ENCODE measurements at places on chromosomes 1 and 21.

DNA sequence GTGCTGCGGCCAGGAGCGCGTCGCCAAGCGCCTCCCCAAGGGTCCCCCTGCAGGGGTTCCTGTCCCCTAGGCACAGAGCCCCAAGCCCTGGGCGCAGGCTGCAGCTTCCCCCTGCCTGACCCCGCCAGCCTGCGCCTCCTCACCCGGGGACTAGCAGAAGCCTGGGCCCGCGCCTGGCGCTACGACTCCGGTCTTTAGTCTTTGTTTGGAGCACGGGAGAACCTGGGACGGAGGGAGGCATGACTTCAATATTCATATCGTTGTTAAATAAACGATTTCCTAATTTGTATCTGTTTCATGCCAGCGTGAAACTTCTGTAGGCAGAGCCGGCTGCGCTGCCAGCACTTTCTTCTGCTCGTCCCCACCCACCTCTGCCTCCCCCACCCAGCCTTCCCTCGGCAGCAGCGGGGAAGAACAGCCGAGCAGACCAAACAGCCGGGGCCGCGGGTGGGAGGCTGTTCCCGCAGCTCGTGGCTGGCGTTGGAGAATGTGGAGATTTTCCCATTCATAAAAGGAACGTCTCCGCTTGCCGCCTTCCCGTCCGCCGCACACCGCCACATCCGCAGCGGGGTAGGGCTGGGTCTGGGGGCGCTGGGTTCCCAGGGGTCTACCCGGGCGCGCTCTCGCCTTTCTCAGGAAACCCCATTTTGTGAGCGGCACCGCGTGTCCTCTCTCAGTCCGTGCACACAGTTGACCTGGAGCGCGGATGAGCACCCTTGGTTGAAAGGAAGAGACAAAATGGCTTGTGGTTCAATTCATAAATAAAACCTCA, 777 bp upstream of the TRIM67 start:
- no peak for DNase-seq

DNA sequence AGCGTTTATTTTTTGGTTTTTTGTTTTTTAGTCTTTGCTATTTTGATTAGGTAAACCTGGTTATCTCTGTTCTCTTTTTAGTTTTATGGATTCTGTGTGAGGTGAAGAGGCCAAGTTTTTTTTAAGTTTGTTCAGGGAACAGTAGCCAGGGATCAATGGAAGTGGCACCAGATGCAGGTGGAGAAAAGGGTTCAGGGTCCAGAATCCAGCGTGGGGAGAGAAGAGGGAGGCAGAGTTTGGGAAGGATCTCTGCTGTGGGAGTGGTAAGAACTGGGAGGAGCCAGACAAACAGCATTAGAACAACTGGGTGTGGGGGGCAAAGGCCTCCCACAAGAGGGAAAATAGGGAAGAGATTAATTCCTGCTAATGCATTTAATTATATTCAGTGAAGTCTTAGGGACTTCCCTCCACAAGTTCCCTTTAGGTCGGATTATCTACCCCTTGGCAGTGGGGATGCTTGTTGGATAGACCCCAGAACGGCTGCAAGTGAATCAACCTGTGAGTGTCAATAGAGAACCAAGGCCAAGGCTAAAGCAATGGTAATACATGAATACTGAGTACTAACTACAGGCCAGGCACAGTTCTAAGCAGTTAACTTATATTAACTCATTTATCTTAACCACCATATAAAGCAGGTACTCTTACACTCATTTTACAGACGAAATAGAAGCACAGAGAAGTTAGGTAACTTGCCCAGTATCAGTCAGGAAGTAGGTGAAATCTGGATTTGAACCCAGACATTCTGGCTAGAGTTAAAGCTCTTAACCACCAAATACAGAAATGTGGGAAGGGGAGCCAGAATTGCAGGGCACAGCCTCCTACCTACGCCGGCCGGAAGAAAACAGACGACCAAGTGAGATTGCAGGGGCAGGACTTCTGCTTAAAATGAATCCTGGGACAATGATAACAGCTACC, 498 bp downstream of the GNAT2 start:
- DNase-seq = no peak

DNA sequence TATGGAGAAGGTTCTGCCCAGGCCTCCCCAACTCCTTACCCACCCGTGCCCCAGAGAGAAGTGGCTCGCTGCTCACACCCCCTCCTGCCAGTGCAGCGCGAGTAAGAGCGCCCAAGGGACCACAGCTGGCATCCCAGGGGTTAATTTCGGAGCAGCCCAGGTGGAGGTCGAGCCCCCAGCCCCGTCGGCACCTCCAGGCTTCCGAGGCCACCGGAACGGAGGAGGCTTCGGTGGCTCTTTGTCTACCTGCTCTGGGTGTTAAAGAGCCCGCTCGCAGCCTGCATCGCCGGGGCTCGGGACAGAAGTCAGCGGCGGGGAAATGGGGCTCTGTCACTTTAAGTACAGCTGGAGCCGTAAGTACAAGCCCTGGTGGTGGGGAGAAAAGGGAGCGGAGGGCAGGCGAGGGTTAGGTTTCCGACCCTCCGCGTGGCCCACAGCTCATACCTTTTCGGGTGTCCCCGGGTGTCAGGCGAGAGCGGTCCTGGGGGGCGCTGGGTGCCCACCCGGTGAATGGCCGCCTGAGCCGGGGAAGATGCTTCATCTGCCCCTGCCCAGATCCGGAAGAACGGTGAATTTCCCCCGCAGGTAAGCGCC, 89.4 kb upstream of the IPO9 start:
- peak; percentile 79 for DNase-seq

DNA sequence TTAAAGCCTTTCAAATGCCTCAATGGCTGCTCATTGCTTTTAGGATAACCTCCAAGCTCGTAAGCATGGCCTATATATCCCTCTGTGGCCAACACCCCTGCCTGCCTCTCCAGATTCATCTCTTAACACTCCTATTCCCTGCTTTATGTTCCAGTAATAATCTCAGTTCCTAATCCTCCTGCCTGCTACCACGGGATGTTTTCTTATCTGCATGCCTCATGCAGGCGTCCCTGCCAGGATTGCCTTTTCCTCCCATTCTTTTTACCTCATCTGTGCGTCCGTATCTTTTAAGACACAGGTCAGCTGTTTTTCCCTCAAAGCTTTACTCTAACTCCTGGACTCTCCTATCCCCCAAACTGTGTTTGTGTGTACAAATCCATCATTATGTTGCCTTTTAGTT, 36.1 kb downstream of the ZBTB40 start:
- no peak for DNase-seq

- DNase-seq = no peak
Observed at GRCh38 chr1:159884296-159884695, 15.7 kb downstream of the CFAP45 start.
